HT1080 (cell line): ENCODE measurements at places on chromosomes 7 and 10. TPM values are rescaled to one million over a fixed set of nuclear protein-coding genes. Genes with fewer than 3 reads are reported as not detected.

Gene ERVW-1
- total RNA-seq = not detected in 2 replicates

Gene FAM221A
- total RNA-seq = not detected in 2 replicates

Gene HKDC1
- 0.30 and 1.7 TPM in 2 replicates for total RNA-seq

Gene TMEM184A
- total RNA-seq = 1.1 and 1.5 TPM in 2 replicates

Gene ZNF117
- total RNA-seq = 0.03 and 0.08 TPM in 2 replicates

Gene CHRM2
- total RNA-seq = not detected in 2 replicates

Gene PON3
- not detected in 2 replicates for total RNA-seq

Gene PRTFDC1
- total RNA-seq = 0.30 TPM in 1 of 2 replicates, not detected in the other

Gene ENO4
- total RNA-seq = not detected in 2 replicates

Gene ELOVL3
- total RNA-seq = not detected in 2 replicates

Gene PPP1R9A
- total RNA-seq = 3.8 and 4.3 TPM in 2 replicates

Gene HOXA11
- total RNA-seq = not detected in 2 replicates

Gene ECHDC3
- total RNA-seq = 2.1 and 4.3 TPM in 2 replicates

Gene BLNK
- total RNA-seq = not detected in 2 replicates

Gene MYO1G
- total RNA-seq = 0.10 TPM in 1 of 2 replicates, not detected in the other

Gene IFIT1B
- total RNA-seq = not detected in 2 replicates

Gene GFRA1
- total RNA-seq = not detected in 2 replicates

Gene LAMB1
- total RNA-seq = 53.6 and 62.7 TPM in 2 replicates

Gene MMP21
- not detected in 2 replicates for total RNA-seq

Gene SYCE1
- 2.6 and 3.7 TPM in 2 replicates for total RNA-seq

Gene CLDN15
- total RNA-seq = 7.5 and 10.6 TPM in 2 replicates

Gene CHAT
- not detected in 2 replicates for total RNA-seq

Gene SFTPD
- total RNA-seq = not detected in 2 replicates

Gene TMEM140
- 0.60 and 1.8 TPM in 2 replicates for total RNA-seq

Gene CPN1
- total RNA-seq = not detected in 2 replicates

Gene LMTK2
- 7.1 and 8.0 TPM in 2 replicates for total RNA-seq

Gene TSPAN12
- total RNA-seq = 5.9 and 7.4 TPM in 2 replicates

Gene SFR1
- 16.3 and 17.3 TPM in 2 replicates for total RNA-seq

Gene PTTG1IP2
- not detected in 2 replicates for total RNA-seq

Gene INMT
- total RNA-seq = not detected in 2 replicates

Gene SLC26A4
- 4.3 TPM in 2 replicates for total RNA-seq

Gene ZNF488
- total RNA-seq = 0.10 and 0.11 TPM in 2 replicates

Gene AGBL3
- total RNA-seq = 1.1 and 1.2 TPM in 2 replicates

Gene SERPINE1
- 179 and 187 TPM in 2 replicates for total RNA-seq

Gene VWDE
- 1.1 and 1.6 TPM in 2 replicates for total RNA-seq

Gene GAD2
- total RNA-seq = not detected in 2 replicates

Gene CALHM2
- not detected in 2 replicates for total RNA-seq
